NCI-H226 (cell line): ENCODE measurements at places on chromosomes 2 and 18.
A peak's percentile ranks its signal among the peaks of the same experiment; 100 is the strongest.

GRCh38 chr2:138058427-138058826 lies 94.2 kb downstream of the HNMT start:
- DNase-seq = no peak

DNA sequence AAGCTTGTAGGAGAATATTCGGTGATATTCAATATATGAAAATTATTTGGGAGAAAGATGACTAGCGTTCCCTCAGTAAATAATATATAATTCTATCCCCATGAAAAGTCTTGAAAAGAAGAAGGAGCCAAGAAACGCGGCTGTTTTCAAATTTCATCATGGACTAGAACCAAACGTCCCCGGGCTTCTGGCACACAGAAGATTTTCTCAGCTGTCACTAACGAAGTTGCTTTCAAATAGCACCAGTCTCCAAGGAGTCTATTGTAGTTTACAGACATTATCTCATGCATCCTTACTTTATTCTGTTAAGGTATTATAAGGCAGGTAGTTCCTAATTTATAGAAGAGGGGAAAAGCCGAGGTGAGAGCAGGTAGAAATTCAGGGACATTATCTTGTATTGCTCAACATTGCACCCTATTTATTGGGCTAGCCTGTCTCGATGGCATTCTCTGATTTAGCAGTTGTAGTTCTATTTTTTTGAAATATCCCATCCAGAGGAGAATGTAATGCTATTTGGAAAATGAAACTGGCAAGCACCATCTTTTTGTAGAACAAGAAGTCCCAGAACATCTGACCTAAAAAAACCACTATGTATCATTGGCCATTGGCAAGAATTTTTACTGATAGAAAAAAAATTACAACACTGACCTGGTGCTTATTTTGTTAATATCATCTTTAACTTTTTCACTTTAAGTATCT lies 198.1 kb upstream of the RASGRP3 start:
- DNase-seq = no peak

GRCh38 chr2:132915812-132916549 lies 246.0 kb upstream of the LYPD1 start:
- DNase-seq = no peak

DNA sequence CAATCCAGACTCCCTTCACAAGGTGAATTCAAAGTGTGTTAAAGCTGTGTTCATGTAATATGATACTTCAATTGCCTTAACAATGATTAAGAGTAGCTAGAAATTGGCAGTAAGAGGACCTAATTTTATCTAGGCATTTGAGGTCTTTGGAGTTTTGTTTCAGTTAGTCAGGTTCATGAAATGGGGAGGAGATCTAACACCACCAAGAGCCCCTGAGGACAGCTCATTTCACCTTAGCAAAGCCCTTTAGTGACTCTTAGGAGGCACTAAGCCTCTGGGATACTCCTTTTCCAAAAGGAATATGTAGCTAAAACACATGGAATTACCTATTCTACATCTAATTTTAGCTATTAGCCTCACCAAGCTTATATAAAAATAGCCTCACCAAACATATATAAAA lies 716.5 kb upstream of the RAB6C start:
- DNase-seq = no peak

- DNase-seq = no peak
Observed at GRCh38 chr2:80092474-80092873, 212.1 kb downstream of the LRRTM1 start.

DNA sequence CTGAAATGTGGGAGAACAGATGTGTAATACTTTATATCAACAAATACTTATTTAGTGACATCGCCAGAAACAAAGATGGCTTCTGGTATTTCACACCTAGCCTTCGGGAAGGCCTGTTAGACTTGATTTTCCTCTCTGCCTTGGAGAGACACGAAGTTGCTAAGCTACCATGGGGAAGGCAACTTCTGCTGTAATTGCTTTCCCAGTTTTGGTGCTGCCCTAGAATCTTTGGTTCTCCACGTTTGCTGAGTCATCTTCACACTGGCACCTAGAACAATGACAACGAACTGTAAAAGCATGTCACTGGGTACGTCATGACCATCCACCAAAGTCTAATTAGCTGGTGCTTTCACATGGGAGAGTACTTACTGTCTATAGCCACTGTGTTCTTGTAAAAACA lies 58.7 kb upstream of the ACTR3 start:
- no peak for DNase-seq

- DNase-seq = no peak
Observed at GRCh38 chr2:10552220-10552870, 104.2 kb upstream of the ODC1 start.

- DNase-seq = no peak
Observed at GRCh38 chr2:215868846-215869543, 144.4 kb downstream of the MREG start.

- DNase-seq = no peak
Observed at GRCh38 chr2:225582355-225583116, 183.0 kb downstream of the NYAP2 start.

DNA sequence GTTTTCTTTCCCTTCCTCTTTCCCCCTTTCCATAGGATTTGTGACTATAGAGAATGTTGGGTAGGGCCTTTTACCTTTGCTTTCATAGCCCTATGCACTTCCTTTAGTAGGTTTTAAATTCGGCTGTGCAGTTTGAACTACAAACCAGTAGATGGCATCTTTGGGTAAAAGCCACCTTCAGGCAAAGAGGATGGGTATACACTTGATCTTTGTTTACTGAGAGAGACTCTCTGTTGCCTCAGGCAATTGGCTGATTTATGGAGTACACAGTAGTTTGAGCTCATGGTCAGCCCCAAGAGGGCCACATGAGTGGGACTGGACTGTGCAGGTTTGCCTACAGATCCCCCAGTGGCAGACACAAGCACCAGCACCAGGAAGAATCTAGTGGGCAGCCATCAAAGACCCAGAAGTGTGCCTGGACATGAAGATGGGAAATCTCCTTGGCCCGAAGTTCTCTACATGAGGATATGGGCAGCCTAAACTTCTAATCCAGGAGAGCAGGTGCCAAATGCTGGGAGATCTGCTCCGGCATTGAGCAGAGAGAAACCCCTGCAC lies 1304.3 kb upstream of the DDX18 start:
- DNase-seq = no peak

GRCh38 chr2:168632709-168633121 lies 169.7 kb upstream of the NOSTRIN start:
- DNase-seq = no peak

DNA sequence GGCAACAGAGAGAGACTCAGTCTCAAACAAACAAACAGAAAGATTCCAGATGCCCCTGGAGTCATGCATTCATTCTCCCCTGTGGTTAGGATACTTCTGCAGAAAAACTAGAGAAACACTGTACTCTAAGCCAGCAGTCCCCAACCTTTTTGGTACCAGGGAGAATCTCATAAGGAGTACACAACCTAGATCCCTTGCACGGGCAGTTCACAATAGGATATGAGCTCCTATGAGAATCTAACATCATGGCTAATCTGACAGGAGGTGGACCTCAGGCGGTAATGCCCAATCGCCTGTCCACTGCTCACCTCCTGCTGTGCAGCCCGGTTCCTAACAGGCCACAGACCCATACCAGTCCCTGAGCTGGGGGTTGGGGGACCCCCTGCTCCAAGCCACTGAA lies 18.3 kb downstream of the PSME4 start:
- DNase-seq = no peak

DNA sequence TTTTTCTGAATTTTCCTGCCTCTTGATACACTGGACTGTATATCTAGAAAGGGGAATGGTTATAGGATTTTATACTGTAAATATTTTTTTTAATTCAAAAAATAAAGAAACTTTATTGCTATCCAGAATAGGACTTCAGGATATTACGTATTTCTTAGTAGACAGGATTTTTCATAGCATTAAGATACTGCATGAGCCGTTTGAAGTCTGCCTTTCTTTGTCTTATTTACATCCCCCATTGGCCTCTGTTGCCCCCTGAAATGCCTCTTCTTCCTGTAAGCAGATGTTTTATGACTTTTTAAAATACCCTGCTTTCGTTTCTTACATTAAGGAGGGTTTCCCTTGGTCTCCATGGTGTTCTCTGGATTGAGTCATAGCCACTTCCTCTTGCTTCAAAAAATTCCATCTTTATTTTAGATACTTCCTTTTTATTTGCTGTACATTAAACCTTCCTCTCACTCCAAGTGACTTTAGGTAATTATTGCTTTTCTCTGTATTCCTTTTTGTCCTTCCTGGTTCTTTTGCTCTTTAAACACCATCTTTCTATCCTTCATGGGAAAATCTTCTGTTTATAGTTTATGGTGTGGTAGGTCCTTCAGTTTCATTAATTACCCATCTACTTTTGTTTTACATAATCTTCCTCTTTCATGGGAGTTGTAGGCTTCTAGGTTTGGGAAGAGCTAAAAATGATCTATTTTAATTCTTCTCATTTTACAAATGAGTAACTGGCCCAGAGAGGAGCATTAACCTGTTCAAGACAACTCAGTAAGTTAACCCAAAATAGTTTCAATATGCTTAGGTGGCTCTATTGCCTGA lies 72.6 kb downstream of the ZNF532 start:
- DNase-seq = peak; percentile 5

DNA sequence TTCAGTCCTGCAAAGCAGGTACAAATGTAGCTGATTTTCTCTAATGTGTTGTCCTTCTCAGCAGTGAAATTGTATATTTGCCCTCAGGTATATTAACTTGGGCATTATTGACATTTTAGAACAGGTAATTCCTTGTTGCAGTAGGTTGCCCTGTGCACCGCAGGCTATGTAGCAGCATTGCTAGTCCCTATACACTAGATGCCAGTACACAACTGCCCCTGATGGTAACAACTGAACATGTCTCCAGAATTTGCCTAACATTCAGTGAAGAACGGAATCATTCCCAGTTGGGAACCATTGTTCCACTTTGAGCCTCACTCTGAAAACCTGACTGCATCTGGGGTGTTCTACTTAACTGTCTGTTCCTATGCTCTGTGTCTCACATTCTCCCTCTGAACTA lies 23.1 kb upstream of the TFPI start:
- no peak for DNase-seq

GRCh38 chr2:60529136-60529784 lies 24.2 kb downstream of the BCL11A start:
- DNase-seq = no peak

DNA sequence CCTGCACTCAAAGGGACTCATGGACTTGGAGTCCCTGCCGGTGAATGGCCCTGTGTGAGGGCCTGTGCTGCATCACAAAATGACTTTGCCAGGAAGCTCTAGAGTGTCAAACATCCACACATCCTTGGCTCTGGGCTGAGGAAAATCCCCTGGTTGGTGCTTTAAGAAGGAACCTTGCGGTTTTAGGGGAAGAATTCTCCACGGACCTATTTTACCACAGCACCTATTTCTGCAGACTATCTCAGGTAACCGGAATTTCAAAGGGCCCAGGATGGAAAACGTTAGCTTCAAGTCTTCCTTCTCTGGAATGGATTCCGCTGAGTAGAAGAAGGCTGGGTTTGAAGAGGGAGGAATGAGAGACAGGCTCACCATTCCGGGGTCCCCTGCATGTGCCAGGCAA lies 166.2 kb downstream of the ALK start:
- no peak for DNase-seq

DNA sequence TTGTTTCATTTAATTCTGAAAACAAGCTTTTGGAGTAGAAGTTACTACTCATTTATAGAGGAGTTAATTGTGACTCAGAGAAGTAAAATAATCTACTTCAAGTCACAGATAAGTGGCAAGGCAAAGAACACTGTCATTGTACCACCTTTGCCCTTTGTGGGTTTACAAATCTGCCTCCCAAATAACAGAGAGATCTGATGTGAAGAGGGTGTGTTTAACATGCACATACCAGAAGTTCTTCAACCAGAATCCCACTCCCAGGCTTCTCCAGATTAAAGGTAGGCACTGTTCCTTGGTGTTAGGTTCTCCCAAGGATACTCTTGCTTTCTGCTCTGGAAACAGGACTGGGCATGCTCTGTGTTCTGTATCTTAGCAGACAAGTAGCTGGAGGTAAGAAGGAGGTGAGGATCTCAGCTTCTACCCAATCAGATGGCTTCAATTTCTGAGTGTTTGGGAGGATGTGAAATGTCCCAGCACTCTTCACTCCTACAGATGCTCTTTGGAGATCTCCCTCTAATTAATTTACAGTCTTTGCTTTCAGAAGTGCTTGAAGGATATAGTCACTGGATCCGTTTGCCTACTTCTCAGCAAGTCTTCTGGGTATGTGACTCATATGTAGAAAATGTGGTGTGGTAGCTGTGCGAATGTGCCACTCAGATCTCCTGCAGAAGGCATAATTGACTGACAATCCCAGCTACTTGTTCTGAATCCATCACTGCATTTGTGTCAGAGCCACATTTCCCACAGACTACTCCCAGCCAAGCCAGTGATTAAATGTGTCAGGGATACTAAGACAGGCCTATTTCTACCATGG lies 111.1 kb downstream of the KLHL14 start:
- DNase-seq = peak; percentile 1

DNA sequence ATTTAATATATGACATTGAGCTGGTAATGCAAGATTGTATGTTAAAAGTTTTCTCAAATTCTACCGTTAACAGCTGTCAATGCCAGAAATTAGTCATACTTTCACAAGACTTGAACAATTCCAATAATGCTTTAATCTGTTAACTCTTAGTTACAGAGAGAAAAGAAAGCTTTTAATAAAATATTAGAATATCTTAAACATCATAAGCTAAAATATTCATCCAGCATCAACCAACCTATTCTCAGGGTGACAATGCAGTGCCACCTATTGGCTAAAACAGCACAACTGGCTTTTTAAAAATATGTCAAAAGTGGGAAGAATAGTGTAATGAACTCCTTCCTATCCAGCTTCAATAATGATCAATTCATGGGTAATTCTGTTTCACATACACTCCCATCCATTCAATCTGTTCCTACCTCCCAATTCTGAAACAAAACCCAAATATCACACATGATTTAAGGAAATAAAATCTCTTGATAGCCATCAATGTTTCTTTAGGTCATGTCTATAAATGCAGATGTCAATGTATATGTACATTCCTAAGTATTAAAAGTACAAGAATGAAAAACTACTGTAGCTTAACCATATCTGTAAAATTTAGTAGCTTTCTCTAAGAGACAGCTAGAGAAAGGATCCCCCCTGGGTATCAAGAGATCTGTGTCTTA lies 79.8 kb upstream of the CCDC141 start:
- no peak for DNase-seq

- DNase-seq = no peak
Observed at GRCh38 chr2:46562451-46562840, 83.1 kb downstream of the TMEM247 start.

DNA sequence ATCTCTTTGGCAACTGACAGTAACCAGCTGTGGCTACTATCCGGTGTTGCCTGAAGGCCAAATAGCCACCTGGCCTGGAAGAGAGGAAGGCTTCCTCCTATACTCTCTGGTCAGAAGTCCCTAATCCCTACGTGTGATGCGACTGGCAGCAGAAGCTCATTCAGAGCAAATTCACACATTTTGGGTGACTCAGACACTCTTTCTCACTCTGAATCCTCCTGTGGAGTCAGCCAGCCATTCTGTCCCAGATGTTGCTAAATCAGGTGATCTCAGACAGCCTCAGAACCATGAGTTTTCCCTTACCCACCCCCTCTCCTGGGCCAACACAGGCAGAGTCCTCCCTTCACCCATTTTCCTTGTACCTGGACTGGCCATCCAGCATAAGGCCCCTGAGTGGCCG lies 34.7 kb downstream of the CFAP53 start:
- DNase-seq = no peak
